Stimulated activated CD4-positive, alpha-beta T cell treated with anti-CD3 and anti-CD28 coated beads, Interleukin-2, amount 100 ng/mL, for 4 hours (primary cell): ENCODE measurements at places on chromosomes 6 and 20.

GRCh38 chr6:83160167-83160566, 32.9 kb downstream of the PGM3 start:
- DNase-seq = no peak

DNA sequence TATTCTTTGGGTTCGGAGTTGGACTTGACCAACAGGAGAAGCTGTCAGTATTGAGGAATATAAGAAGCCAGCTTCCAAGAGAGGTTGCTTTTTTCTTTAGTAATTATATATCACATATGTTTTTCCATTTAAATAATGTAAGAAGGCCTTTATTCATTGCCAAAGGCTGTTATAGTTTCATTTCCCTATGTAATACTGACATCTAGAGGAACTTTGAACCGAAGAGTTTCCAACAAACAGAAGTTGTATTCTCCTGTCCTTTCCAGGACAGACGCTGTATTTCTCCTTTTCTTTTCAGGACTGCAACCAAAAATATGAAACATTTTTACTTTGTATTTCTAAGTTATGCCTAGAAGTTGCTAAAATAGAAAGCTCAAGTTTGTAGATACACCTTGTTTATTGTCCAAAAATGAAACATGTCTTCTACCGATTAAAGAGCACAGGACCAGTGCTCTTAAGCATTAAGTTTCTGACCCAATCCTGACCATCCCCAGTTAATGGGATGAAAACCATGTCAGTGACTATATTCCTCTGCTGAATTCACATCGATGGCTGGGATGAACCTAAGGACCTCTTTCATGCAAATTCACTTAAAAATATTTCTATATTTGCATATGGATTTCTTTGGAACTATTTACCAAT, 55.1 kb downstream of the MYLK4 start:
- no peak for DNase-seq

DNA sequence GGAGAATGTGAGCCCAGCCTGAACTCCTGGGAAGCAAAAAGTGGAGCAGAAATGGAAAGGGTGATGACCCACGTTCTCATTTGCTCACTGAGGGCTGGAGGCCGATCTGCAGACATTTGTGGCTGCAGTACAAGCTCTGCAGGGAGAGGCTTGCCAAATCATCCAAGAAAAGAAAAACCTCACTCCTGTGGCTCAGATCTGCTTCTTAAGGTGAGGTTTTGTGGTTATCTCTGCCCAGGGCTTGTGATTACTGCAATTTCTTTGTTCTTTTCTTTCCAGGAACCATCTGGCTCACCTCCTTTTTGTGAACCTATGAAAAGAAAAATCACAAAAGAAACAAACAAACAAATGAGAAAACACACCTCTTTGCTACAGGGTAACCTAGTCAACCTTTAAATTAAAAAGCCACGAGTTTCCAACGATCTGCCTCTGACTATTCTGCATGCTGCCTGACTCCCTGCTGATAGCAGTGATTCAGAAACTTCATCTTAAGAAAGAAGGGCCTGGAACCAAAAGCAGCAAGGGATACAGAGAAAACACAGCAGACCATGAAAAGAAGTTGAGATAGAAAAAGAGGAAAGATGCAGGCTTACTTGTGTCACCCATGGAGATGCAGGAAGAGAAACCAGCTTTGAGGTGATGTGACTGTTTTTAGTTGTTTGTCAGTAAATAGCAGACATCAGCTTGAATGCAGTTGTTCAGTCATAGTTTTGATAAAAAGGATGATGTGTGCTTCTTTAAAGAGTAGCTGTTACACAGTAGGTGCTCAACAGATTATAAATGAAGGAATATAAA, 165.1 kb downstream of the LMBRD1 start:
- DNase-seq = no peak

DNA sequence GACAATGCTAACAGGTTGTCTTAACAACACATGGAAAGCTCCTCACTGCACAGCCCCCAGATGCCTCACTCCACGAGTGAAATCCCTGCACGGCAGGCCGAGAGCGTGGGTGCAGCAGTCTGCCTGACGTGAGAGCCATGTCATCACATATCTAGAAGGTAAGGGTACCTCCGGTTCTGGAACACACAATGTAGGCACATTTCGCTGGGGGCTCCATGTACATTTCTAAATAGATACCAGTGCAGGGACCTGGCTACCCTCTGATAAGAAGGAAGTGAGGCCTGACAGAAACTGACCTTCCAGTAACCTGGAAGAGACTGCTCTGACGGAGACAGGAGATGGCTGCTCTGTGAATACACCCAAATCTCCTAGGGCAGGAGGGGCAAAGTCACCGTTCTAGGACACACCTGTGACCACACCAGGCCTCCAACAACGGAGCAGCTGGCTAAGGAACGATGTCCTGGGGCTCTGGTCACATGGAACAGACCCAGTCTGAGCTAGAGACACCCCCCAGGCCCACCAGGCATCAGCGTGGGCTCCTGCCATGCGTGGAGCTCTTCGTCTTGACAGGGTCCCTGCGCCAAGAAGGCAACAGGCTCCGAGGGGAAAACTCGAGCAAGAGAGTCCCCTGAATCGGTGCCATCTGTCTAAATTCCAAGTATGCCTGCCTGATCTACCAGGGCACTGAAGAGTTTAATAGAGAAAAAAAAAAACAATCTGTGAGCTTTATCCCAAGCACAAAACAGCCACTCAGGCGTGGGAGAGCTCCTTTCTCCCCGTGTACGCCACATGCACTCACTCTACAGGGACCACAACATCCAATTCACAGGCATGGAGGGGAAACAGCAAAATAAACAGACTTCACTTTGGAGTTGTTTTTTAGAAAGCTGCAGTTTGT, 27.5 kb downstream of the RNASET2 start:
- DNase-seq = no peak

DNA sequence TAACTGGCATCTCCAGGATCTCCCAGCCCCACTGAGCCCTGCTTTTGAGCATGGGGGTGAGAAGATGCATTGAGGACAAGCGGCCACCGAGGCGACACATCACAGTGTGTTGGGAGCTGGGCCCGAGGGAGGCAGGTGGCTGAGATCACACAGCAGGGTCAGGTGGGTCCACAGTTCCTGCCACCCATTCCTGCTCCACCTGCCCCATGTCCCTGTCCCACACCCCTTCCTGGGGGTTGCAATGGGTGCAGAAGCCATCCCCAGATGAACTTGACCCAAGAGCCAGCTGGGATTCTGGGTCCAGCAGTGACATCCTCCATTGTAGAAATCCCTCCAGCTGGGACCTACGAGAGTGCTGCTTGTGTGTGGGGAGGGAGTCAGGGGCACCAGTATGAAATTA, 1.0 kb downstream of the TGM2 start:
- no peak for DNase-seq

GRCh38 chr6:44177691-44178423, 19.2 kb downstream of the CAPN11 start:
- no peak for DNase-seq

DNA sequence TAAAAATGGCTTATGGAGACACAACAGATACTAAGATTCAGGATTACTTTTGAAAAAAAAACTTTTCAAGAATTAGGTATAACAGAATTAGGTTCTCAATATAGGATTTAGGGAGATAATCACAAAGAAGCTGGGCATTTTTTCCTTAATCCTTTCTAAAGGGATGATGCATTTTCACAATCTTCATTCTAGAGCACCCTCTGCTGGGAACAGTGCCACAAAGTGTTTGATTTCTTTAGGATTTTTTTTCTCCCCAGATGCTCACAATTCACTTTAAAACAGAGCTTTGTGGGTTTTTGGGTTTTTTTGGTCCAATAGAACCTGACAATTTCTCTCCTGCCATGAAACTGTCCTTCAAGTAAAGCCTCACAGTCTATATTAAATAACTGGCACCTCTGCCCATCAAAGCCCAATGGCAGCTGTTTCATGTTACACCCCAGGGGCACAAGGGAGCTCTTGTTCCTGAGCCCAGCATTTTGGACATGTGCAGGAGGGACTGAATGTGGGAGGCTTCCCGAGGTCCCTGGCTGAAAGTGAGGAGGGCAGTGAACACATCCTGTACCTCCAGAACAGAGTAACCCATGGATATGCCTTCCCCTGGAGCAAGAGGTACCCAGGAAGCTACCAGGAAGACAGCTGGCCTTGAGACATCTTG, 39.7 kb downstream of the PREP start:
- DNase-seq = no peak

- no peak for DNase-seq
Observed at GRCh38 chr6:139448998-139449610, 74.7 kb upstream of the CITED2 start.

- no peak for DNase-seq
Observed at GRCh38 chr6:163942790-163943189, 528.3 kb downstream of the QKI start.

DNA sequence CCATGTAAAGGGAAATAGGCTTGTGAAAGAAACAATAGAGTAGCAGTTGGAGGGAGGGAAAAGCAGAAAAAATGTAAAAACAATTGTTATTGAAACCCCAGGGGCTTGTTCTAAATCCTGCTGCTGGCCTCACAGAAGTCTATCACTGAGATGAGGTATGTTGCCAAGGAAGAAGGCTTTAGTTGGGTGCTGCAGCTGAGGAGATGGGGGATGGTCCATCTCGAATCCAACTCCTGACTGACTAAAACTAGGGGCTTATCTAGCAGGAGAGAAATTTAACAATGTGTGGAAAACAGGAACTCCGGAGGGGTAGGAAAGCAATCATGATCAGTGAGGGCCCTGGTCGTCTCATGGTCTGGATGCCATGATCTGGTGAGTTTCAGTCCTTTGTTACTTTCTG, 225.0 kb upstream of the EXOC2 start:
- DNase-seq = no peak

DNA sequence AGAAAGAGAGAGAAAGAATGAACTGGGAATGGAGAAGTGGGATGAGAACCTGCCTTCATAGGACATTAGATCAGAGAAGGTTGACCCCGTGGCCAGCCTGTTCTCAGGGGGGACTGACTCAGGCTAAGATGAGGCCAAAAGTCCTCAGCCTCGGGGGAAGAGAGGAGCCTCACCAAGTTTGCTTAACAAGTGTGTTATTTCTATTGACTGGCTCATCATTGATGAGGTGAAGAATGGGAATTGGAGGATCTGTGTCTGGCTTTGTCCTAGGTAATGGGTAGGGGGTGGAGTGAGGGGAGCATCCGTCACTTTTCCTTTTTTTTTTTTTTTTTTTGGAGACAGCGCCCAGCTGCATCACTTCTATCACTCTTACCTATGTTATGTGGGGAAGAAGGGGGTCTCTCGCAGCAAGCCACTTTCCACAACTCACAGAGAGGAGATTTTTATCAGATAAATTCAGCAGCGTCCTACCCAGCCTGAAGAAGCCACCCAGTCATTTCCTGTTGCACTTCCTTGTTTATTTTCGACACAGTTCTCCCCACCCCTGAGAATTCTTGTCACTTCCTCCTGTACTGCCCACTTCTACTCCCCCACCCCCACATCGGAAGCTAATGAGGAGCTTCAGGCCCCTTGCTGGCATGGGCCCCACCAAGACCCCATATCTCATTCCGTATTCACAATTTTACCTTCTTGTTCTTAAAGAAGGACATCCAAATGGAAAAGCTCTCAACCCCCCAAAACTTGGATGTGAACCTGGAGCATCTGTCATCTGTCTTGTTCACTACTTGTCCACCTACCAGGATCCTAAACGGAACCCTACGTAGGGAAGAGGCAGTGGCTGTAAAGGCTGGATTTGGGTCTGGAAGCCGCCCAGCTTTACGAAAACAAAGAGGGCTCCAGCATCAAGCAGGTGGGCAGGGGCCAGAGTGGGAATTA, 2.8 kb upstream of the RNASET2 start:
- DNase-seq = no peak
